Stimulated activated CD4-positive, alpha-beta T cell treated with anti-CD3 and anti-CD28 coated beads, Interleukin-1b, Interleukin-23, amount 100 ng/mL, for 24 hours (primary cell): ENCODE measurements at places on chromosomes 5 and 9.

DNA sequence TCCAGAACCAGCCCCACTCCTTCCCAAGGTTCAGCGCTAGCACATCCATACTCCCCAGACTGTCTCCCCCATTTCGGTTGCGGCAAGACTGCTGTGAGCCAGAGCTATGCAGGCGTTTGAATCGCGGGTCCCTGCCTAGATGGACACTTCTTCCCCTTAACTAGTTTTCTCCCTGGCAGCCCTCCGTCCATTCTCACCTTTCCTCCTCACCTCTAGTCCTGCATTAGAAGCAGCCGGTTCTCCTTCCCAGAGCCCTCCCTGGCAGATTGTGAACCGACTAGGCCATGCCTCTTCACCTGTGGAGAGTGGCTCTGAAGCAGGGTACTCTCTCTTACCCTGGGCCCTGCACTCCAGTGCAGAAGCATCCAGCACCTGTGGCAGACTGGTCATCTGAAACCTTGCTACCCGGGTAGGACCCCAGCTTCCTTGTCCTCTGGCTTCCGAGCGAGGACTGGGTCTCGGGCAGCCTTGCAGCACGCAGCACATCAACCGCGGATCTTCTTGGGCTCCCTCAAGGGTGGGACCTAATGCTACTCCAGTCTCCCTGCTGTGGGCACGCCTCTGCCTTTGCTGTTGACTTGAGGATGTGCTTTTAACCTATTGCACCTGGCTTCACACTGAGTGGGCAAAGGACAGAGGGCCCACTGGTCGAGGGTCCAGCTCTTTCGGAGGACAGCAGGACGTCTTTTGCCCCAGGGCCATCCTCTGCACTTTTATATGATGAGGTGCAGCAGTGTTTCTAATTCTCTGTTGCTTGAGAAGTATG lies 183.6 kb downstream of the AOPEP start:
- no peak for DNase-seq

- no peak for DNase-seq
These were observed 125.4 kb upstream of the LMX1B start for GRCh38 chr9:126488310-126488709.

GRCh38 chr9:118303216-118303615 lies 599.0 kb downstream of the TLR4 start:
- DNase-seq = no peak

GRCh38 chr5:138230981-138231589 lies 18.0 kb upstream of the CDC23 start:
- no peak for DNase-seq

DNA sequence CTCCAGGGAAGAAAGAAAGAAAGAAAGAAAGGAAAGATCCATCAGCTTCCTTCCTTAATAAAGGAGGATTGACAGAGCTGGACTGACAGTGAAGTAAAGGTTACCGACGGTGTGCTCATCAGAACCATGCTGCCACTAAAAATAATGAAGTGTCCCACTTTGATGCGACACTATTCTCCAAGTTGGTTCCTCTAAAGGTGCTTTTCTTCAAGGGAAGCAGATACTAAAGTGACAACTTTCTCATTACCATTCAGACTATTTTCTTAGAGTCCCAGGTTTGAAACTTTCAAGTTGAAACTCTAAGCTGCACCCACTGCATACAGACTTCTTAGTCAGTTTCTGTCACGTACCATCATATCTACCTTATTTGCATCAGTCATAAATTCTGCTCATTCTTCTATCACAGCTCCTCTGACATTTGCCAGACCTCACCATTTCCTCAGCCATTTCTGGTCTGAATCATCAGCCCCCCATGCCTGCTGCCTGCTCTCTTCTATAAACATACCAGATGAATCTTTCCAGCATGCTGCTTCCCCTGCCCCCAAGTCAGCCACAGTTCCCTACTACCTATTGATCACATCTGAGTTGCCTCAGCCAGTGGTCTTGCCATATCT lies 177.6 kb downstream of the DEPDC1B start:
- DNase-seq = no peak

DNA sequence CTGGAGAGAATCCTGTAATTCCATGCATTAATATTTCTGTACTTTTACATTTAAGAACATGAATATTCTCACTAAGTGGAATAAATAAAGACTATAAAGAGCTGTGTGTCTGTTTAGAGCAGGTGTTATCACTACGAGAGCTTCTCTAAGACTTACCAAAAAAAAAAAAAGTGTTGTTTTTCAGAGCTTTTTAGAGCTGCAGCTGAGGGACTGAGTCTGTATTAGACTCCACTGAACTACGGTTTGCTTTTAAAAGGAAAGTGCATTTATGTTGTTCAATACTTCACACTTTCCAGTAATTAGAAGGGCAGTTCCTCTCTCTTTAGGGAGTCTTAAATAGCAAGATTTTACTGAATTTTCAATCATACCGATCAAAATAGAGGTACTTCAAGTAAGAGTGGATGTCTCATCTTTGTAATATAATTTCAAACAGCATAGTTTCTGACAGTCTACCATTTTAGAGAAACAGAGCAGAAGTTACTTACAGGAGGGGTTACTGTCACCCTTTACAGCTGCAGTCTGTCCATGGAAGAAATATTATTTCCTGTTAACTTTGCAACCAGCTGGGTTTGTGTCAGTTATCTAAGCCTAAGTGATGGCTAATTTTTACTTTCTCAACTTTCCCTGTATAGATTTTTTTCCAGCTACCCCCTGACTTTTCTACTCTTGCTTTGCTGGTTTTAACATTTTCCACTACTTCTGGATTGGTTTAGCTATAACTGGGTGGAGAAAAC lies 2.4 kb downstream of the SYK start:
- no peak for DNase-seq

GRCh38 chr9:128683340-128684064 lies 5.5 kb upstream of the SET start:
- DNase-seq = no peak

- no peak for DNase-seq
These were observed 13.2 kb upstream of the PCA3 start for GRCh38 chr9:76751001-76751400.

- no peak for DNase-seq
These were observed 14.1 kb upstream of the XPA start for GRCh38 chr9:97711223-97711626.

DNA sequence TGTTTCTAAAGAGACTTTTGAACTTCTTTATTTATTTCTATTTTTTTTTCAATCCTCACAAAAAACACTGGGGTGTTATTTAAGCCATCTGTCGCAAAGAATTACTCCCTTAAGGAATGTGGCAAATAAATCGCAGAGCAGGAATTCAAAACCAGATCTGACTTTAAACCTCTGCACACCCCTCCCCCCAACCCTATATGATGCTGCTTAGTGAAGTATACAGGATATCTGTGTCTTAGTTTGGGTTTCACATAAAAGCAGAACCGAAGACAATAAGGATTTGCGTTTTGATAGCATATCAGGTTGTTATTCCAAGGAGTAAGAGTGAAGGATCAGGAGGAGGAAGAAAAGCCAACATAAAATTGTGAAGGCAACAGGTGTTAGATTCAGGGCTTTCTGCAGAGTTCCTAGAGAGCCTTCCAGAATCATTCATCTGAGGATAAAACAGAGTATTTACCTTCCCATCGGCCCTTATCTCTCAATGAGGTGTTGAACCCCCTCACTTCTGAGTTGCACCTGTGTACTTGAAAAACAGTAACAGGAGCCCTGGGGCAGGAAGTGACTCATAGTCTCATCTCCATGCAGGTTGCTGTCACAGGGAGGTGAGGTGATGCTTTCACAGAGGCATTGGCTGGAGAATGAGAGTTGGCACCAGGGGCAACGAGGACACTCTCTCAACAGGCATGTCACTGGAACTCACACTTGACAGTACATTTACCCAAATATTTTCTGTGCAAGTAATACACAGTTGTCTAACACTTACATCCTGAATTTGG lies 33.5 kb upstream of the DMRT3 start:
- DNase-seq = no peak

DNA sequence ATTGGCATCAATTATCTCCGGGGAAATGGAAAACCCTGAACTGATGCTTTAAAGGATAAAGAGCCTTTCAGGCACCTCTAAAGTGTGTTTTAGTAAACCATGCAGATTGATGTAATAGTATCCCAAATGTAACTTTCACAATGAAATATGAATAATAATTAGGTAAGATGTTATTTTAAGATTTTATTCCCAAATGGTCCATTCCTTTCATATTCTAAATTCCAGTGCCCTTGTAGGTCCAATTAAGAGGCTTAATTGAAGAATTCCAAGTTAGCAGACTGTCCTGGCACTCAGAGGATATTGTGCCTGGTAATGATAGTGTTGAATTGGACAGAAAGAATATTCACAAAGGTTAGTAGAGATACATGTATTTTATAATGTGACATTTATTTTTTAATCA lies 352.5 kb upstream of the NUDT12 start:
- DNase-seq = no peak

GRCh38 chr5:179061025-179061424 lies 852 bp downstream of the ZNF354C start:
- no peak for DNase-seq

GRCh38 chr5:77272206-77272605 lies 61.7 kb downstream of the PDE8B start:
- no peak for DNase-seq

DNA sequence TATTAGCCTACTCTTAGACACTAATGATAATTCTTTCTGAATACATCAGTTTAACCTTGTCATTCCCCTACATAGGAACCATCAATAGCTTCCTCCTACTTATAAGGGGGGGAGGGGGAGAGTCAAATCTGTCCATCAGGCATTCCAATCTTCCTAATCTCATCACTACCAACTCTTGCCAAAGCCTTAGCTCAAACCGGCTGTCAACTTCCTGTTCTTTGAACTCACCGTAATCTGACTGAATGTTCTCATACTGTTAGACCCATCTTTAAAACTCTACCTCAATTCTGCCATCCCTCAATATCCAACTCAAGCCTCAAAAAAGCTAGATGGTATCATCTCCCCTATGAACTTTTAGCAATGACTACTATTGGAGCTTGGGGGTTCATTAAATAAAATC lies 41.9 kb upstream of the RNF38 start:
- no peak for DNase-seq

- DNase-seq = no peak
These were observed 31.8 kb upstream of the FABP6 start for GRCh38 chr5:160197341-160198144.

GRCh38 chr5:151239237-151239861 lies 13.6 kb upstream of the GM2A start:
- DNase-seq = no peak

DNA sequence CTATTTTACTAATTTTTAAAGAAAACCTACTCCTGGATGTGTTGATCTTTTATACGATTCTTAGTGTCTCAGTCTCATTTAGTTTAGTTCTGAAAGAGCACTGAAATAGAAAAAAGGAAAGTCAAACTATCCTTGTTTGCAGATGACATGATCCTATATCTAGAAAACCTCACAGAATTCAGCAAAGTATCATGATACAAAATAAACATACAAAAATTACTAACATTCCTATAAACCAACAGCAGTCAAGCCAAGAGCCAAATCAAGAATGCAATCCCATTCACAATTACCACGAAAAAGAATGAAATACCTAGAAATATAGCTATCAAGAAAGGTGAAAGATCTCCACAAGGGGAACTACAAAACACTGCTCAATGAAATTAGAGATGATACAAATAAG lies 225.8 kb upstream of the CDH18 start:
- DNase-seq = no peak

- DNase-seq = no peak
These were observed 1007.0 kb upstream of the NUDT12 start for GRCh38 chr5:104569621-104570020.

- no peak for DNase-seq
These were observed 192.7 kb downstream of the TENT4A start for GRCh38 chr5:6905883-6906282.

GRCh38 chr5:52825826-52826225 lies 38.1 kb downstream of the ITGA1 start:
- DNase-seq = no peak

DNA sequence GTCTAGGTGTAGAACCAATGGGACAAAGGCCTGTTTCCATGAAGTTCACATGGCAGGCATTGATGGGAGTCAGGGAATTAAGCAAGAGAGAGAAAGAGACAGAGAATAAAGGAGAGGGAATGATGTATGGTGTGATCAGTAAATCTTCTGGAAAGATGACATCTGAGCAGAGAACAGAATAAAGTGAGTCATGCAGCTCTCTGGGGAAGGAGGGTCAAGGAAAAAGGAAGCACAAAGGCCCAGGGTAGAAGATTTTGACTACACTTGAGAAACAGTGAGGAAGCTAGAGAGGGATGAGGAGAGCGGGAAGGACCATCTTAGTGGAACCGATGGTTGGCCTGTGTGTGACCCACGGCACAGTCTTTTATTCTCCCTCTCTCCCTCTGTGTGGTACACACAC lies 425.9 kb downstream of the SPOCK1 start:
- no peak for DNase-seq

DNA sequence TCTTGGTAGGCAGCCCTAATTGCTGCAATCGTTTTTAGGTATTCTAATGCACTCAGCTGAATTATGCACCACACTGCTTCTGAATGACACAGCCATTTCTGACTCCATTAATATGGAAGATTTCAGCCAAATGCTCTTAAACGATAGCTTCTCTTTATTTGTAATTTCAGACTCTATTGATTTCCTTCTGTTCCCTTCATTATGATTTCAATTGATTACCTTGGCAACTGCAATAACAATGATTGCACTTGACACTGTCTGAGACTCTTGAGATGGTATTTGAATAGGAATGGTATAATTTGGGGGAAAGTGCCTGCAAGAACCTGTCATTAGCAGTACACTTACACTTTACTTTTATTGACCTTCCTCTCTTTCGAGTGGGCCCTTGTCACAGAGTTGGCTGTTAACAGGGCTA lies 296.1 kb upstream of the DMAC1 start:
- no peak for DNase-seq

- no peak for DNase-seq
These were observed 216.2 kb upstream of the S1PR3 start for GRCh38 chr9:88775037-88775471.

DNA sequence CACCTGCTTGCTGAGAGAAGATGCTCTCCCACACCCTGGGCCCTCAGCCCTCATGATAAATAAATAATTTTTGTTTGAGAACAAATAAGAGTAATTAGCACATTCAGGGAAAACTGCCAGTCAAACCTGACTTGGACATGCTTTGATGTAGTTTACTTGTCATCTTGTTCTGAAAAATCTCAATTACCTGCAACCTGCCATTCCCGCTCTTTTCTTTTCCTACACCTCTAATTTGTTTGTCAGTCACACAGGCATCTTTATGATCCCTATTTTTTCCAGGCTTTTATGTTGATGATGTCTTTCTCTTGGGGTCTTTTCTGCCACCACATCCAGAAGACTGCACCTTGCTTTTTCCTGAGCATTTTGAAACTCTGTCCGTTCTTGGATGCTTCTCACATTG lies 28.6 kb upstream of the TGFBI start:
- no peak for DNase-seq

GRCh38 chr5:65919773-65920172 lies 6.6 kb upstream of the ERBIN start:
- DNase-seq = no peak

GRCh38 chr9:135253305-135254004 lies 166.0 kb downstream of the OLFM1 start:
- no peak for DNase-seq

GRCh38 chr5:145500710-145501109 lies 334.4 kb downstream of the PRELID2 start:
- DNase-seq = no peak

GRCh38 chr5:131242728-131243255 lies 21.1 kb upstream of the CDC42SE2 start:
- DNase-seq = no peak
